ENCODE measurements at places on chromosomes 11 and 22.
A peak's percentile ranks its signal among the peaks of the same experiment; 100 is the strongest.

DNA sequence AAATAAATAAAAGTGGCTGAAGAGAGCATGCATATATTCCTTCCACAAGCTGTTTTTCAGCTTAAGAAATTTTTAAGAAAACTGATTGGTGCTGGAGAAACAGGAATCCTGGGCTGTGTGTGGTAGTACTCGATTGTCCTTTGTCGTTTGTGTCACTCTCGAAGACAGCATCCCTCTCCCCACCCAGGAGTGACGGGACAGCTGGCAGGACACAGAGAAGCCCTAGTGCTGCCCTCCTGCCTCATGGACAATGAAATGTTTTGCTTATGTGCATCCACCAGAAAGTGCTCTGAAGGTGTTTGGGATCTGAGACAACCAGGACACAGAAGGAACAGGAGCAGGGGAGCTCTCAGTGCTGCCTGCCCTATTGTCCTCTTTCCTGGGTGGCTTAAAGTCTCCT is 12.8 kb downstream of the PLAAT4 start:
- no peak for DNase-seq

DNA sequence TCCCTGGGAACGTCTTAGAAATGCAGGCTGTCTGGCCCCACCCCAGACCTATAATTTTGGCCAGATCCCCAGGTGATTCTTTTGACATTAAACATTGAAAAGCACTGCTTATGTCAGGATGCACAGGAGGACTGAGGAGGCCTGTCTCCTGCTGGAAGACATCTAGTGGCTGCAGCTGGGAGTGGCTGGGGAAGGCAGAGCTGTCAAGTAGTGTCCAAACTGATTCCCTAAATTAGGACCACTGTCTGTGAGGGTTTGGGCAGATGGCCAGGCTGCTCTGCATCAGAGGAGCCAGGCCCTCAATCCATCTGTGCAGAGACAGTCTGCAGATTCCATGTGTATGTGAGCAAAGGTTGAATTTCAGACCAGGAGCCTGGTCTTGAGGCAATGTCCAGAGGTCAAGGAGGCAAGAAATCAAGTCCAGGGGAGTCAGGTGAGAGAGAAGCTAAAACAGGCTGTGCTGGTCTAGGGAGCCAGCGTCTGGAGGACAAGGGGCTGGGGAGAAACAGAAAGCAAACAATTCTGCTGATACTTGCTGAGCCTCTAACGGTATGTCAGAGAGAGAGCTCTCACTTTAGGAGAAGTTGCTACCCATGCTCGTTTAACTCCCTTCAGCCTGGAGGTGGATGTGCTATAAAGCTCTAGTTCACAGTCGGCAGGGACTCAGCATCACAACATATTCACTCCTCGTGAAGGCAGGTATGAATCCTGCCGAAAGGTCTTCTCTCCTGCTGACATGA is 15.3 kb upstream of the SYTL2 start:
- DNase-seq = no peak

GRCh38 chr11:7488681-7489080 is 3.4 kb downstream of the OLFML1 start:
- DNase-seq = no peak

GRCh38 chr11:73326929-73327811 is 19.1 kb downstream of the ARHGEF17 start:
- no peak for DNase-seq

- DNase-seq = no peak
Observed at GRCh38 chr11:73034777-73035176, 107.3 kb downstream of the FCHSD2 start.

DNA sequence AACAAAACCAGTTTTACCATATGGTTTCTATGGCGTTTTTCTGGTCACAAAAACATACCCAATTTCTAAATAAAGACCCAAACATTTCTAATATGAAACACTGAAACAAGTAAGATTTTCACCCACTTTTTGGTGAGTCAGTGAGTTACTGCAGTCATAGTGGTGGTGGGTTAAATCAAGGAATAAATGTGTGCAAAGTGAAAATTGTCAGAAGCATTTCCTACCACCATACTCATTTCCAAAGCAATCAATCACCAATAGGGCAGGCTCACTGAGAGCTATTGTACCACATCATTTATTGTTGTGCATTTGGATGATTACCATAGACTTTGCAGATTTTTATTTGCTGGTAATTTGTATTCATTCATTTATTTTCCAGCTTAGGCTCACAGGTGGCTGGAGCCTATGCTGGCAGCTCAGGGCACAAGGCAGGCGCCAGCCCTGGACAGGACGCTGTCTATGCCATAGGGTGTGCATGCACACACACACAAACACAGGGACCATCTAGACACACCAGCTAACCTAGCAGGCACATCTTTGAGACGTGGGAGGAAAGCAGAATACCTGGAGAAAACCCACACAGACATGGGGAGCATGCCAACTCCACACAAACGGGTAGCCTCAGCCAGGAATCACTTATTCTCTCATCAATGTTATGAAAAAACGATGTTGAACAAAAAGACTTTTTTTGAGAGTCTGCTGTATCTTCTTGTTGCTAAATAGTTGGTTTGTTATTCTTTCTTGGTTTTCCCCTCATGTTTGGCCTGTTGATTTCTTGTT is 5.1 kb downstream of the FAM118B start:
- DNase-seq = no peak

DNA sequence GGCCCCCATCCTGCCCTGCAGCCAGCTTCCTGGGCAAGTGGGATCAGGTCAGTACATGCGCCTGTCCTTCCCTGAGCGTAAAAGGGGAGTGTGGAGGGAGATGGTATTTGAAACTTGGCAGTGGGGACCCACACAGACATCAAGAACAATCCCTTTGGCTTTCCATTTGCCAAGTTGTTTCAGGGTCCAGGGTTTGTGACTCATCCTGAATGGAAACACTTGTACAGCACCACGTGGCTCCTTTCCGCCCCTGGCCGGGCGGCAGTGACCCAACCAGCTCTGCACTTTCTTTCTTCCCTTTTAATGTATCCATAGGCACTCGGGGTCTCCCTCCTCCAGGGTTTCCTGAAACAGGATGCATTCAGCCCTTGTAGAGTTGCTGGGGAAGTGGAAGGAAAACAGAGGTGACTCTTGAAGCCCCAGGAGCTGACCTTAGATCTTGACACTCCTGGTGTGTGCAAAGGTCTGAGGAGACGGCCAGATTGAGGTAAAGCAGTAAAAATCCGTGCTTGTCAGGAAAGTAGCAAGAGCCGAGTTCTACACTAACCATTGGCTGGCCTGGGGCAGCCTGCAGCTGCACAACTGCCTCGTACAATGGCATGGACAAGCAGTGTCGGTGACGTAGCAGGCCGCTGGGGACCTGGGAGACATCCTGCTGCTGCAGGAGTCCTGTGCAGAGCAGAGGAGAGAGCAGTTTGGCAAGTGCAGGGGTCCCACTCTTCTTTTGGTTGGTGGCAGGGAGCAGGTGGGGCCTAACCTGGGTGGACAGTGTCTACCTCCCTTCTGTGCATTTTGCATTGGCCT is 189.8 kb downstream of the SNX19 start:
- DNase-seq = no peak

GRCh38 chr22:24146194-24146616 is 35.1 kb upstream of the SUSD2 start:
- DNase-seq = no peak

DNA sequence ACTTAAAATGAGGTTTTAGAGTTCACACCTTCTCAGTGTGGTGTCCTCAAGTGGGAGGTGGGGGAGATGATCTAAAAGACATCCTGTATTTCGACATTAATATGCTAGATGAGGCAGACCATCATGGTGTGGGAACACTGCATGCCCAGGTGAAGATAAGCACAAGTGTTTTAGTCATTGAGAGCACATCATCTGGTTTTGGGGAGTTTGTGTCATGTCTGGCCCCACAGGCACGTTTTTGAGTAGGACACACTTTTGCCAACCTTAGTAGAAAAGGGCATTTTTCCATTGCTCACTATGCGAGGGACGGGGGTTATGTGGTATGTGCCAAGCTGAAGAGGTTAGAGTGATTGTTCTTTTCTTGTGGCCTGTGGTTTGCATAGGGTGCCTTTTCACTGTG is 189.3 kb downstream of the DBX1 start:
- no peak for DNase-seq

DNA sequence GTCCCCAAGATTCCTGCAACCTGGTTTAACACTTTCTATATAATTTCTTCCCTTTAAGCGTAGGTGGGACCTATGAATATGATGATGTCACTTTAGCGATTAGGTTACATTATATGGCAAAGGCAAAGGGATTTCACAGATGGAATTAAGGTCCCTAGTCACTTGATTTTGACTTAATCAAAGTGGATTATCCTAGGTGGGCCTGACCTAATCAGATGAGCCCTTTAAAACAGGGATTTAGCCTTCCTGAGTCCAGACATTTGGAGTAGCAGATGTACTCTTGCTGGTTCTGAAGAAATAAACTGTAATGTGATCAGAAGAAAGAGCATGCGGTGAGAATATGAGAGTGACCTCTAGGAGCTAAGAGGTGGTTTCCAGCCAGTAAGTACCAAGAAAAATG is 67.8 kb upstream of the LIN7C start:
- no peak for DNase-seq

DNA sequence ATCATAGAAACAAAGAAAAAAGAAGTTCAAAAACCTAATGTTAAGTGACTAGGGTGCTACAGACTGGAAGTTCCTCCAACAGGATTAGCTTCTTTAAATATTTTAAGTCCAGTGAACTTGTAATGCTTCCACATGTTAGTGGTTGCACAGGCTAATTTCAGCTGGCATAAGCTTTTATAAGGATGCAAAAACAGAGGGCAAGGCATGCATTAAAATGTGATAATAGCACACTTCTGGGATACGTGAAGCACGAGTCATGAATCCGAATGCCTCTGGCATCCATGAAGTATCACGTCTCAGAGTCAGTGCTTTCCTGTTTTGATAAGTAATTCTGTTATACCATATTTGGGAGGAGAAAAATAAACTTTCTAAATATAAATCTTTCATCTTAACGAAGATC is 106.8 kb downstream of the DCDC1 start:
- DNase-seq = no peak

GRCh38 chr11:646214-646613 is 9.1 kb downstream of the DRD4 start:
- no peak for DNase-seq

DNA sequence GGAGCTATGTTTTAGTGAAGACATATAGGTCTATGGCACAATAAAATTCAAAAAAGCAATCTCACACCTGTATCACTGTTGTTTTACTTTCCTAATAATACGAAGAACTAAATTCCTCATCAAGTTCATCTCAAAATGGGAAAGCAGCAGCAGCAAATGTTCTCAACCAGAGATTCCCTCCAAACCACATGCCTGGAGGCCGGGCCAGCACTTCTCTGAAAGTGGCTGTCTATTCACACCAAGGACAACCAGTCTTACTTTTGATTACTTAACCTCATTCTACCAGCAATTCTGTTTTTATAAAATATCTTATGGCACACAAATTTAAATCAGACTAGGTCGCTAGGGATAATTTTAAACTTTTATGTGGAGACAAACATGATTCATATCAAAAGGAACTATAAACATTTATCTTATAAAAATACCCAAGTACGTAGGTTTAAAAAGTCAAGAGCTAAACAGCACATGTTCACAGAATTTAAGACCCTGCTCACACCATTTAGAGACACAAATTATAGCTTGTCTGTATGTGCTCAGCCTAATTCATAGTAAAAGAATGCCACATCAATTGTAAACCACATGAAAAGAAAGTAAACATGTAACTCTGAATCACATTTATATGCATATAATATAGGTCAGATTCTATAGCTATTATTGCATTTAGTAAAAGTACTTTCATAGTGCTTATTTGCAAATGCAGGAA is 46.1 kb downstream of the RRAS2 start:
- no peak for DNase-seq

DNA sequence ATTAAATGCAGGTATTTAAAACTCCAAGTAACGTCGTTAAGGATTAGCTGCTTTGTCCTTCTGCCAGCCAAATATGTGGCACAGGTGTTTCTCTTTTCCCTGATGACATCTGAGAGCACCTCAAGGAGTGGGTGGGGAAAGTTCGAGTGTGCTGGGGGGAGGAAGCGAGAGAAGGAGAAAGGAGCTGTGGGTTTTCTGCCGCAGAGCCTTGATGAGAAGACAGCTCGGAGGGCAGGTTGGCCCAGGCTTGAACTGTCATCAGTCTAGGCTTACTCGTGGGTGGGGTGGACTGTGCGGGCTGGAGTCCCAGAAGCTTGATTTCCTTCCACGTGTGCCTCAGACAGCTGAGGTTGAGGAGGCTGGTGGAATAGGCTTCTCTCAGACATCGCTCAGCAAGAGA is 15.2 kb upstream of the SORL1-AS1 start:
- DNase-seq = no peak

- DNase-seq = no peak
Observed at GRCh38 chr11:116692318-116693101, 80.3 kb downstream of the BUD13 start.

GRCh38 chr11:83070731-83071566 is 748 bp downstream of the RAB30 start:
- peak; percentile 11 for DNase-seq

DNA sequence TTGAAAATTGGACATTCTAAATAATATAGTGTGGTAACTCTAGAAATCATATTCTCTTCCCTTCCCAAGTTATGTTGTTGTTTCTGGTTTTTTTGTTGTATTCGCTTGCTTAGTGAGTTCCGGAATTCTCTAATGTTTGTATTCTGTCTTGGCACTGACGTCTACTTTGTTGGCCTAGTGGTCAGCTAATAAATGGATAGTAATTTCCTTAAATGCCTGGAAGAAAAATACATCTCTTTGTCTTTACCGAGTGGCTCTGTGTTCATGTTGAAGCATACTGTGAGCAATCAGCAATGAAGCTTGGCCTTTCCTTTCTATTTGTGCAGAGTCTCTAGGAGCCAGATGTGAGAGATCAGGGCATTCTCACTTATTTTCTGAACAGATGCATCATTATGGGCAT is 1225.7 kb downstream of the JRKL start:
- DNase-seq = no peak

GRCh38 chr22:23718371-23719165 is 27.8 kb downstream of the RGL4 start:
- DNase-seq = no peak

- DNase-seq = no peak
Observed at GRCh38 chr11:113077379-113077778, 116.2 kb downstream of the NCAM1 start.

- no peak for DNase-seq
Observed at GRCh38 chr11:122782222-122782621, 56.1 kb upstream of the CRTAM start.

DNA sequence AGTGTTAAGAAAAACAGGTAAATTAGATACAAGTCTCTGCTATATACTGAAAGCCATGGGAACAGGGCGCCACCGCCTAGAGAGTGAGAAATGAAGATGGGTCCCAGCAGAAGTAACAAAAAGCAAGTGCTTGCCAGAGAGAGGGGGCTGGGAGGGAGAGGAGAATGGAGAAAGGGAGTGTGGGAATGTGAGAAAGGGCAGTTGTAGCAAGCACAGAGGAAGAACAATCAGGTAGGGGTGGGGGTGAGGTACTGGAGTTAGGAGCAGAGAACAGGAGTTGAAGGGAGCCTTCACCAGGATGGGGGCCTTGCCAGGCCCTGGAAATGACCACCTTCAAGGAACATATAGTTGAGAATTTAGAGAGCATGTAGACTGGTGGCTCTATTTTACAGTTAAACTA is 66.8 kb downstream of the TCF20 start:
- DNase-seq = no peak

Measured in neuronal stem cell (in vitro differentiated cells).